Upper lobe of right lung (tissue), 1 donor: ENCODE measurements at places on chromosomes 4 and X.

GRCh38 chrX:2828344-2828958 lies at the start of gene GYG2:
GYG2 (plus strand) TSS chrX:2828930; CDS start chrX:2830189, 1,259 bp downstream.
- H3K4me3 ChIP-seq: peak within 1 kb of the TSS; percentile 32
- no peak for DNase-seq
- no peaks in the 10 kb centered on the region for H3K4me1 ChIP-seq
- no peaks in the 10 kb centered on the region for H3K27me3 ChIP-seq

GRCh38 chr4:13888112-13888511 lies 260.6 kb upstream of the BOD1L1 start:
- no peak for DNase-seq
- H3K36me3 ChIP-seq: no peaks in the 10 kb centered on the region
- H3K4me3 ChIP-seq: no peak overlapping the region
- no peaks in the 10 kb centered on the region for H3K27me3 ChIP-seq
- no peaks in the 10 kb centered on the region for H3K4me1 ChIP-seq

DNA sequence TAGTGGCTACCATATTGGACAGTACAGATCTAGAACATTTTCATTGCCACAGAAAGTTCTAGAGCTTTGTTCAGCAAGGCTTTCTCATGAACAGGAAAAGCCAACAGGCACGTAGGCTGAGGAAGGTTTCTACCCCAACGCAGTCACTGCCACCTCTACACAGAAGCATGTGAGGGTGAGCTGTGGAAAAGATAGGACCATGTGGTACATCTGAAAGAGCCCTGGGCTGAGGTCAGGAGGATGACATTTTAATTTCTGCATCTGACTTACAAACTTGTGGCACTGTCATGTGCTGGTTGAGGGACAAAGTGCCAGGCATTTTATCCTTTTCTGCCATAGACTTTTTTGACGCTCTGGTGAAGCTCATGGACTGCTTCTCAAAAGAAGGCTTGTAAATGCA lies 454.2 kb downstream of the BCOR start:
- no peaks in the 10 kb centered on the region for H3K4me1 ChIP-seq
- H3K27ac ChIP-seq: no peak overlapping the region
- H3K27me3 ChIP-seq: no peaks in the 10 kb centered on the region

DNA sequence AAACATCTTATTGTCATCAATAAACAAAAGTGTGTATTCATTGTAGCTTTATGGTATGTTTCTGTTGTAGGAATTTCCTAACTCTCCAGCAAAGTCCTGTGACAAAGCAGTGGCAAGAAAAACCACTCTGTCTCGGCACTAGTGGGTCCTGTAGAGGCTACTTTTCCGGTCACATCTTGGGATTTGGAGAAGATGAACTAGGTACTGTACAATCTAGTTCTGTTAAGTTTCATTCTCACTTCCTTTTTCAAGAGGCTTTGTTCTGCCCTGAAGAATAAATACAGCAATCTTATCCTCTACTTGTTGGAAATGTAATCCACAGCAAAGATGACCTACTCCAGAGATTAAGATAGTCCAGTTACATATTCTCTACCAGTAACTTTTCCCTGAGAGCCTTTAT lies 69.3 kb downstream of the HHIP start:
- no peaks in the 10 kb centered on the region for H3K36me3 ChIP-seq
- no peaks in the 10 kb centered on the region for H3K4me1 ChIP-seq
- no peaks in the 10 kb centered on the region for H3K27me3 ChIP-seq
- no peak overlapping the region for H3K27ac ChIP-seq
- H3K4me3 ChIP-seq: no peak overlapping the region

- no peak overlapping the region for H3K4me3 ChIP-seq
- no peaks in the 10 kb centered on the region for H3K27me3 ChIP-seq
- H3K36me3 ChIP-seq: no peaks in the 10 kb centered on the region
Observed at GRCh38 chr4:15674926-15675325, 6.7 kb upstream of the FAM200B start.
